AG20443 (cell line): ENCODE measurements at places on chromosomes 4 and X.
A peak's percentile ranks its signal among the peaks of the same experiment; 100 is the strongest.

GRCh38 chrX:40005292-40006011 lies 92.3 kb downstream of the BCOR start:
- DNase-seq, result no peak

GRCh38 chrX:119008110-119008744 lies 33.8 kb downstream of the LONRF3 start:
- peak; percentile 50 for DNase-seq

GRCh38 chrX:22526339-22526738 lies 253.6 kb downstream of the CBLL2 start:
- DNase-seq, result peak; percentile 63

GRCh38 chr4:98484031-98484430 lies 174.4 kb downstream of the TSPAN5 start:
- DNase-seq, result no peak

GRCh38 chr4:6497796-6498195 lies 25.4 kb upstream of the PPP2R2C start:
- no peak for DNase-seq

DNA sequence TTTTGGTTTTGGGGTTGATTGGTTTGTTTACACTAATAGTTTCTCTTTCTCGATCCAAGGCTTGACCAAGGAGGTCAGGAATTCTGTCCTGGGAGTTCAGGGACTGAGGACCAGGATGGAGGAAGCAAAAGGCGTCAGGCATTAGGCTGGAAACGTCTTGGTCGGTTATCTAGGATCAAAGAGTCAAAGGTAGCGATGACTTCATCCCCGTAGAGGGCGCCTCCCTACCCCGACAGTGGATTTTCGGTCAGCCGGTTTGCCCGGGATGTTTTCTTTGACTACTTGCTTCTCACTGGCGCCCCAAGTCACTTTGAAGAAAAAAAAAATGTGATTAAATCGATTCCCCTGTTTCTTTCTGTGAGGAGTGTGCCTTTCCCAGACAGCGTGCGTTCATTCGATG lies 980 bp upstream of the FHDC1 start:
- no peak for DNase-seq

DNA sequence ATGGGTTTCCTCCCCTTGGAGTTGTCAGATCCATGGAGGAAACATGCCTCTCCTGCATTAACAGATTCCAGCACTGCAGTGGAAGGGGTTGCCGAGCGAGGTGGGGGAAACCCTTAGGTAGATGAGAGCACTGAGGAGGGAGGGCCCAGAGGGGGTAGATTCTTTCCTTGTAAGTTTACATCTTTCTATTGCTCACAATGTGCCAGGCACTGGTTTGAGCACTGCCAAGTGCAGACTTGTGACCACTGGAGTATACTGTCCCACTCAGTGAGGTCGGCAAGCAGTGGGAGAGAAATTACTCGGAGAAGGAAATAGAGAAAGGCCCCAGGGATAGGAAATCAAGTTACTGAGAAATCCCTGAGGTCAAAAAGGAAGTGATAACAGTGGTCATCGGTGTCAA lies 27.8 kb upstream of the TMEM154 start:
- no peak for DNase-seq

GRCh38 chr4:100113732-100114131 lies 76.5 kb downstream of the DDIT4L start:
- no peak for DNase-seq

DNA sequence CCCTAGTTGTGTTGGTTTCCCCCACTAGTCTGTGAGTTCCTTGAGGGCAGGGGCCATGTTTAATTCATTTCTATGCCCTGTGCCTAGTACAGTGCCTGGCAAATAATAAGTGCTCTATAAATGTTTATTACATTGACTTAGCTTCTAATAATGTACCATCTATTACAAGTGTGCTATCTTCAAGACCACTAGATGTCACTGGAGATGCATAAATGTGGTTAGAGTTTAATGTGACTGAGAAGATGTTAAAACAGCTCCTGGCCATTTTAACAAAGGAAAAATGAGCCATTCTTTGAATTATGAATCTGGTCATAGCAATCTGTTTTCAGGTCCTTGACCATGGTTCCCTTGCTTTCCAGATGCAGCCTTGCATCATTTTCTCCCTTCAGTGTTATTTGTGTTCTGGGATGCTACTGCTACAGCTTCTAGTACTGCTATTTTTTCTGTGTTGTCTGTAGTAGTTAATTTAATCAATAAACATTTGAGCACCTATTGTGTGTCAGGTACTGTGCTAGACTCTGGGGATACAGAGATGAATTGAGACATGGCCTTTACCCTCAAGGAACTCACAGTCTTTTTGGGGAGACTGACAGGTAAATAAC lies 43.2 kb downstream of the SLC9A6 start:
- DNase-seq, result peak; percentile 23

DNA sequence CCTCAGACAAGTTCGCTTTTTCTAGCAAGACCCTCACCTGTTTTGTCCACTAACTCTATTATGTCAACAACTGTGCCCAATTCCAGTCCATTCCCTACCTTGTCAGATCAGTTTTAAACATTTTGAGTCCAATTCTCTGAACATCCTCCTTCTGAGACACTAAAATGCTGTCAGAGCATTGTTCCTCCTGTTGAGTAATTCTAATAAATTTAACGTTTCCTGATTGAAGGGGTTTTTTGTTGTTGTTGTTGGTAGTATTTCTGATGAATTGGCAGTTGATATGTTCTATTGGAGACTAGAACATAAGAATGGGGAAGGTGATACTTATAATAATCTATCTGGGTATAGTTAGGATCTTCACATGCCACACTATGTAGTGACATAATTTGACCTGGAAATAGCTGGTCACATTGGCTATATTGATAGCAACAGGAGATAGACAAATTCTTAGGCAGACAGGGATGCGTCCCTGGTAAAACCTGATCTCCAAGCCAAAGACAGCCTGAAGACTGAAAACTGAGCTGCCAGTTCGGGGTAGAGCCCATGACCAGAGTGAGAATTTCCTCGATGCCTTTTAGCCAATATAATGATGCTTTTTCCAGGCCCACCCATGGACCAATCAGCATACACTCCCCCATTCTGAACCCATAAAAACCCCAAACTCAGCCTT lies 12.4 kb upstream of the CXCL2 start:
- DNase-seq, result no peak

- DNase-seq, result peak; percentile 52
These were observed 4.9 kb upstream of the WDFY3 start for GRCh38 chr4:84971319-84971932.

- DNase-seq, result no peak
These were observed 162.5 kb upstream of the MED14 start for GRCh38 chrX:40897718-40898270.

- no peak for DNase-seq
These were observed 737.5 kb upstream of the MAGEB2 start for GRCh38 chrX:29477878-29478277.

- no peak for DNase-seq
These were observed 13.1 kb upstream of the CCKAR start for GRCh38 chr4:26503427-26503826.

DNA sequence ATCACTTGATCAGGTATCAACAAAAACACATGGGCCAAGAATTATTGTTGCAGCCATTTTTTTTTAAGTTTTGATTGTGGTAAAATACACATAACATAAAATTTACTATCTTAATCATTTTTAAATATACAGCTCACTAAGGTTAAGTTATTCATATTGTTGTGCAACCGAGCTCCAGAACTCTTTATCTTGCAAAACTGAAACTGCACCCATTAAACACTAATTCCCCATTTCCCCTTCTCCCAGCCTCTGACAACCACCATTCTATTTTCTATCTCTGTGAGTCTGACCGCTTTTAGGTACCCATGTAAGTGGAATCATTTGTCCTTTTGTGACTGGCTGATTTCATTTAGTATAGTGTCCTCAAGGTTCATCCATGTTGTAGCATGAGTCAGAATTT lies 126.2 kb upstream of the NDP start:
- DNase-seq, result no peak

- DNase-seq, result no peak
These were observed 100.4 kb downstream of the CBLL2 start for GRCh38 chrX:22373094-22373493.

DNA sequence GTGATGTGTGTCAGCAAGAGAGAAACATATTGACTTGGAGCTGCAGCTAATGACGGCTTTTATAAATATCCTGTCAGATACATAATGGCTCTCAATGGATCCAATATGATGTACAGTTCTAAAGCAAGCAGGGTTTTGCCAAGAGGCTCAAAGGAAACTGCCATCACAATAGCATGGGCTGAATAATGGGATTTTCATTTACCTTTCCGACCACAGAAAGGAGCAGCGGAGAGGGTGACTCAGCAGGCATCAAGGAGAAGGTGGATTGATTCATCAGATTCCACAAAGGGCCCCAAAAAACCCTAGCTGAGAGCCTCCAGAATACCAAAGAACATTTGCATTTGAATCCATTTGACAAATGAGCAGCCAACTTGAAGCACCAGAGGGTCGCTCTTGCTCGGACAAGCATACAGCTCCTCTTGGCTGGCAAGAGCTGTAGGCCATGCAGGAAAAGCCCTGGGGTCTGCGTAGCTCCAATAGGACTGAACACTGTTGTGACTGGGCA lies 355.7 kb upstream of the NOCT start:
- DNase-seq, result no peak

GRCh38 chrX:13430136-13430827 lies 110.4 kb upstream of the ATXN3L start:
- no peak for DNase-seq

GRCh38 chr4:146222313-146222712 lies 8.0 kb downstream of the REELD1 start:
- DNase-seq, result peak; percentile 45

- DNase-seq, result no peak
These were observed 111.6 kb upstream of the PRKG2 start for GRCh38 chr4:81326581-81326980.

DNA sequence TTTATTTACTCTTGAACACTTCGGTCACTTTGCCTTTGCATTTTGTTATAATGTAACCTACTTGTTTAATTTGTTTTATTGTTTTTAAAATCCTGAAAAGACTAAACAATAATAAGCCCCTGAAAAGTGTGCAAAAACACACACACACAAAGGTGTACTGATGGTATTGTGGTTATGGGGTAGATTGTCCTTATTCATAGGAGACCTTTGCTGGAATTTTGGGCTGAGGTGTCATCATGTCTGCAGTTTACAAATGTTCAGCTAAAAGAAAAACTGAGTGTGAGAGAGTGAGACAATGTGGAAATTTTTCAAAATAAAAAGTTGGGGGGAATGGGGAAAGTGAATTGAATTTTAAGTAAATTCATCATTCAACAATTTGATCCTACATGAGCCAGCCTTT lies 174.9 kb downstream of the QDPR start:
- no peak for DNase-seq

- no peak for DNase-seq
These were observed 198.3 kb upstream of the FAT4 start for GRCh38 chr4:125116431-125116830.

GRCh38 chrX:74924449-74925224 lies 615 bp downstream of the NEXMIF start:
- peak; percentile 20 for DNase-seq

DNA sequence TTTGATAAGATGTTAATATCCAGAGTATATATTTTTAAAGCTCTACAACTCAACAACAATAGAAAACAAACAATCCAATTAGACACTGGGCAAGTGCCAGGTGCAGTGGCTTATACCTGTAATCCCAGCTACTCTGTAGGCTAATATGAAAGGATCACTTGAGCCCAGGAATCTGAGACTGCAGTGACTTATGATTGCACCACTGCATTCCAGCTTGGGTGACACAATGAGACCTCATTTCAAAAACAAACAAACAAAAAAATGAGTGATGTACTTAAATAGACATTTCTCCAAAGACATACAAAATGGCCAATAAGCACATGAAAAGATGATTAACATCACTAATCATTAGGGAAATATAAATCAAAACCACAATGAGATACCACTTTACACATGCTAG lies 356.8 kb upstream of the PCDH10 start:
- no peak for DNase-seq

DNA sequence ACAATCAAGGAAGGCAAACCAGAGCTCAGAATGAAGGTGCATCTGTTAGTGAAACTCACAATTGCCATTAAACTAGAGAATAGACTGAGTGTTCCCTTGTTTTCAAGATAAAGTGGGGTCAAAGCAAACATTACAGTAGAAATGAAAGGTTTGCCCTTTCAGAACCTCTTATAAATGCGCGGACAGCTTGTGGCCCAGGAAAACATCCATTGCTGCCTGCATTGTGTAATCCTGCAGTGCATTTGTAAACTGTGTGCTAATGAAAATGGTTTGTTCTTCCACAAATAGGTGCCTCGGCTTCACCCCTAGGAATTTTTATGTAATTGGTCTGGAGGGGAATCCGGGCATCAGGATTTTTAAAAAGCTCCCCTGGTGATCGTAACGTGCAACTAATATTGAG lies 62.8 kb downstream of the SNX25 start:
- DNase-seq, result no peak

GRCh38 chr4:23614284-23614892 lies 275.5 kb downstream of the PPARGC1A start:
- peak; percentile 10 for DNase-seq

DNA sequence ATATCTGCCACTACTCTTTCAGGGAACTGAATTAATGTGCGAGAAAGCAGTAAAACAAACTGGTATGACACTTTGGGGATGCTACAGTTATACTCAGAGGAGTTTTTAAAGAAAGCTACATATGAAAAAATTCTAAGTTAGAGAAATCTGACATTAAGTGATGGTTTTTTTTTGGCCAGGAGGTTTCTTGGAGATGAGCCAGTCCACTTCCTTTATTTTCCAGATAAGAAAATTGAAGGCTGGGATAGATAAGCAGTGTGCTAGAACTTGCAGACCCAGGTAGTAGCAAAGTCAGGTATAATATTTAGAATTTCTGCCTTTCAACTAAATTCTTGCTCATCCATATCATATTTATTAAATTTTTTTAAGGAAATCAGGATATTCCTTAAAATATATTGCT lies 106.8 kb downstream of the FAT4 start:
- DNase-seq, result no peak

DNA sequence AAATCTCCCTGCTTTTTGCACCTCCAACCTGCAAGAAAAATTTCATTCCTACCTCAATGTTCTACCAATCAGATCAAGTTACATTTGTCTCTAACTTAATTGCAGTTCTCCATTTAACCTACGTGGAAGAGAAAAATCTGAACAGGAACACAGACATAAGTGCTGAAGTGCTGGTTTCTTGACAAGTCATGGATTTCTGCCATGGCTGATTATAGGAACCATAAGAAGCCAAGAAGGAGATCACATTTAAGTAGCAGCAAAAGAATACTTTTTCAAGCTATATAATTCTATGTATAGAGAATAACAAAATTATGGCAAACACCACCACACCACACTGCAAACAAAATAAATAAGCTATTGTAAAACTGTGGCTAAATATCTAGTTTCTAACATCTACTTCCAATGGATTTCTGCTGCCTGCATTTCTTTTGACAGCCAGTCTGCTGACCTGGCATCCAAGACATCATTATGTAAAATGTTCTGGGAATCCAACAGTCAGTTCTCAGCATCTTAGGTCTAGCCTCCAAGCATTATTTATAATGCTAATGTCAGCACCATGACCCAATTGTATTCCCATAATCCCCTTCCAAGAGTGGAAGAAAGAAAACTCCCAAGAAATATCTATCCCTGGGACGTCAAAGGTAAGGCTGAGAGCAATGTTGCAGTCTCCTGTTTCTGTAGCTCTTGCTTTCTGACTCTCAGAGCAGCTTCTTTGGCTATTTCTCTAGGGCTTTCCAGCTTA lies 50.8 kb upstream of the GAB1 start:
- no peak for DNase-seq
